CD14-positive monocyte (primary cell): ENCODE measurements at places on chromosomes 3 and 15. TPM values are rescaled to one million over a fixed set of nuclear protein-coding genes. Genes with fewer than 3 reads are reported as not detected.

The TNIK gene
- polyA plus RNA-seq: 0.36 TPM

DNA sequence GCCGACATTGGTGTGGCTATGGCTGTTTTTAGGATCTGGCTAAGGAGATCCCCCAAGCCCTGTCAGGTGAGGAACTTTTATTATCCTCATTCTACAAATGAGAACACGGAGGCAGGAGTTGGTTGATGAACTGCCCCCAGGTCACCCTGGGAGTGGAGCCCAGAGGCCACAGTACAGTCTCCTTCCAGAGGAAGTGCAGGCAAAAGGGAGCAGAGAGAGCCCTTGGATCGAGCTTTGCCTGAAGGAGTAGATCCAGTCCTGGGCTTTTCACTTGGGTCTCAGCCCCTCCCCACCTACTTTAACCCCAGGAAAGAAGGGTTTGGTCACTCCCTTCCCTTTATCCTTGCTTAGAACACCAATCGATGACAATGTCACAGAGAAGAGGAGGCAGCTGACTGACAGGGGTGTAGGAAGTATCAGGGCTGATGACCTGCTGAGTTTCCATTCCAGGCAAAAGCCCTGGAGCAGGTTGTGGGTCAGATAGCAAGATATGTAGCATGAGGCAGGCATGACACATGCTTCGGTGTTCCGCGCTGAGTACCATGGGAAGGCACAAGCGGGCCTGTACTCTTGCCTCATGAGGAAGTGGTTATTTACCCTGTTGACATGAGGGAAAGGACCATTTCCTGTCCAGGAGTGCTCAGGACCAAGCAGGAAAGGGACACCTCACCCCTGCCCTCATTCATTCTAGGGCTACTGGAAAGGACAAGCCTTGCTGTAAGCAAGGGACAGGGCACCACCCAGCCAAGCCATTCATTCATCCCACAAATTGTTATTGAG, 5.8 kb upstream of the PLA2G4D start:
- H3K4me1 ChIP-seq: peaks cover 27% of the 10 kb centered on the region
- H3K27me3 ChIP-seq: no peaks in the 10 kb centered on the region
- no peaks in the 10 kb centered on the region for H3K36me3 ChIP-seq
- H3K27ac ChIP-seq: peak overlapping the region; percentile 37

DNA sequence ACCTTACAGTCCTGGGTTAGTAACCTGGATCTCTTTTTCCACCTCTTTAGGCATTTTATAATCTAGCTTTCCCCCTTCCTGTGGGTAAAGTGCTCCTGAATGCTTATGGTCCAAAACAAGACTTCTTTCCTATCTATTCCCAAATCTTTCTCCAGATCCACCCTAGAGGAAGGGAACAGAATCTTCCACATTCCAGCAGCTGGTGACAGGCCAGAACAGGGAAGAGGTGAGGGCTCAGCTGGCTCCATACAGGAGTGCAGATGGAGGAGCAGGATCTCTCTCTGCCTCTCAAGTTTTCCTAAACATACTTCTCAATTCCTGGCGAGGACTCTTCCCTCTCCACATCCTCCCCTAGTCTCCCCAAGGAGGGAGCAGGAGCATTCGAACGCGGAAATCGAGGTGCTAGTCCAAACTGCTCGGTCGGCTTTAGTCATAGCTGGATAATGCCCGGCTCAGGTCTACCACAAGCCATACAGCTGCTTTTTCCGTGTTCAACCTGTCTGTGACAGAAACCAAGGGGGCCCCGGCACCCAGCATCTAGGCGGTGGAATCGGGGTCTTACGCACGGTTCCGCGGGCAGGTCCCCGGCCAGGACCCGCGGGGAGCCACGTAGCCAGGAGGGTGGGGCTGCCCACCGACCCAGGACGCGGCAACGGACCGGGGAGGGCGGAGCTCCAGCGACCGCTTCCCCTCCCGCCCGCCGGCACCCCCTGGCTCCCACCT, 4.0 kb downstream of the RASSF1 start:
- DNase-seq: no peak
- peak overlapping the region; percentile 84 for H3K27ac ChIP-seq
- peak overlapping the region; percentile 50 for H3K4me3 ChIP-seq
- peaks cover 21% of the 10 kb centered on the region for H3K36me3 ChIP-seq
- H3K4me1 ChIP-seq: peaks cover 64% of the 10 kb centered on the region

The CCDC80 gene
- 0.05 TPM for polyA plus RNA-seq

DNA sequence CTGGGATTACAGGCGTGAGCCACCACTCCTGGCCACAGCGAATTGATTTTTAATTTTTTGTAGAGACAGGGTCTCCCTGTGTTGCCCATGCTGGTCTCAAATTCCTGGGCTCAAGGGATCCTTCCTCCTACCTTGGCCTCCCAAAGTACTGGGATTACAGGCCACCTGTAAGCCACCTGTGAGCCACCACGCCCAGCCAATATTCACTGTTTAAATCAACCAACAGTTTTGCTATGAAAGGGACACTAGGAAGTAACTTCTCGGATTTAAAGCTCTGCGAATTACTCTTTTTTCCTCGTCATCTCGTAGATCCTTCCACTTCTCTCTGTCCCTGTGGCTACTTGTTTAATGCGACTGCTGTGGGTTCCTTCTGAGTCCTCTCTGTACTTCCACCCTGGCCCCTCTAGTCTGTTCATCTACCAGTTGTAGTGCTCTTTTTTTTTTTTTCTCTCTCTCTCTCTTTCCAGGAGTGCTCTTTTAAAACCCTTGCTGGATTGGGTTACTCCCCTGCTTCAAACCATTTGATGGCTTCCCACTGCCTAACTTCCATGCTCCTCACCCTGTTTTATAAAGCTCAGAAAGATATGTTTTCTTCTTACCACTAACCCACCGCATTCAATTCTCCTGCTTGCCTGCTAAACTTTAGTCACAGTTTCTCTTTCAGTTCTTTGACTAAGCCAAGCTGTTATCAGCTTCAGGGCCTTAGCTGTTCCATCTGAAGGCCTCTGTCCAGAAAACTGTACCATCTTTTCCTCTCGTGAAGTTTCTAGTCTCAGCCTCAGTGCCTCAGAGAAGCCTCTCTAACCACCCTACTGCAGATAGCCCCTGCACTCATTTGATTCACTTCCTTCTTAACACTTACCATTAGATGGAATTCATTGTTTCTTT, 12.4 kb downstream of the RTF1 start:
- no peaks in the 10 kb centered on the region for H3K4me1 ChIP-seq
- no peak overlapping the region for H3K27ac ChIP-seq
- DNase-seq: no peak
- H3K4me3 ChIP-seq: no peak overlapping the region
- H3K27me3 ChIP-seq: no peaks in the 10 kb centered on the region
- H3K36me3 ChIP-seq: peaks cover 11% of the 10 kb centered on the region

DNA sequence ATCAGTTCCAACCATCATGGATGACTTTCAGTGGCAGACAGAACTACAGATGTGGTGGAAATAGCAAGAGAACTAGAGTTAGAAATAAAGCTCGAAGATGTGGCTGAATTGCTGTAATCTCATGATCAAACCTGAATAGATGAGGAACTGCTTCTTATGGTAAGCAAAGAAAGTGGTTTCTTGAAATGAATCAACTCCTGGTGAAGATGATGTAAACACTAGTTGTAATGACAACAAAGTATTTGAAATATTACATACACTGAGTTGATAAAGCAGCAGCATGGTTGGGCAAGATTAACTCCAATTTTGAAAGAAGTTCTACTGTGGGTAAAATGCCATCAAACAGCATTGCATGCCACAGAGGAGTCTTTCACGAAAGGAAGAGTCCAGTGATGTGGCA, 131.7 kb upstream of the FAM3D start:
- no peak for DNase-seq
- H3K4me3 ChIP-seq: no peak overlapping the region
- no peak overlapping the region for H3K27ac ChIP-seq
- H3K36me3 ChIP-seq: no peaks in the 10 kb centered on the region
- no peaks in the 10 kb centered on the region for H3K4me1 ChIP-seq

The DNAJB8 gene
- polyA plus RNA-seq: not detected

DNA sequence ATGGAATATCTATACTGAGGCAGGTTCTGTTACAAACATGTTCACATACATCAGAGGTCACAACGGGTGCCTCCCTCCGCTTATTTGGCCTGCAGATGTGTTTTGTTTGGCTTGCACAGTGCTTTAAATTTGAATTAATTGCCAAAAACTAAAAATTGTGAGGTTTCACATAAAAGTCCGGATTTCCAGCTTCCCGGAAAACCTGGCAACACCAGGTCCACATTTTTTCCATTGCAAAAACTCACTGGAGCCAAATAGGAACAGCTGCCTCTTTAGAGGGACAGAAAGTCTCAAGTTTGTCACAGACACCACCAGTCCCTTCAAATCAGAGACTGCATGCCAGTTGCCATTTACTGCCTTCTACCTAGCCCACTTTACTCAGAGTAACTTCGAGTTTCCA, 205.9 kb upstream of the MDFIC2 start:
- DNase-seq: no peak
- H3K27me3 ChIP-seq: no peaks in the 10 kb centered on the region
- H3K36me3 ChIP-seq: no peaks in the 10 kb centered on the region
- no peak overlapping the region for H3K27ac ChIP-seq
- no peak overlapping the region for H3K4me3 ChIP-seq

GRCh38 chr3:32542807-32543206, 27.9 kb downstream of the DYNC1LI1 start:
- H3K4me1 ChIP-seq: no peaks in the 10 kb centered on the region
- peaks cover 57% of the 10 kb centered on the region for H3K36me3 ChIP-seq
- DNase-seq: no peak
- H3K27me3 ChIP-seq: no peaks in the 10 kb centered on the region

The TMCO5A gene
- polyA plus RNA-seq: not detected in 2 replicates

GRCh38 chr15:88401996-88402656, 65.1 kb downstream of the MRPL46 start:
- no peaks in the 10 kb centered on the region for H3K36me3 ChIP-seq
- no peak overlapping the region for H3K4me3 ChIP-seq
- H3K4me1 ChIP-seq: no peaks in the 10 kb centered on the region
- H3K27me3 ChIP-seq: no peaks in the 10 kb centered on the region

The EXD1 gene
- 0.04 TPM in 1 of 2 replicates, not detected in the other for polyA plus RNA-seq

The GPX1 gene
- 1,287 and 2,346 TPM in 2 replicates for polyA plus RNA-seq

The LHFPL4 gene
- not detected for polyA plus RNA-seq

The ADCY5 gene
- polyA plus RNA-seq: not detected in 2 replicates

The IQCF5 gene
- polyA plus RNA-seq: not detected in 2 replicates

- no peaks in the 10 kb centered on the region for H3K4me1 ChIP-seq
- no peaks in the 10 kb centered on the region for H3K27me3 ChIP-seq
- no peak overlapping the region for H3K27ac ChIP-seq
- DNase-seq: no peak
- no peak overlapping the region for H3K4me3 ChIP-seq
Measured at GRCh38 chr15:48388016-48388851, 57.0 kb downstream of the DUT start.

The TMEM42 gene
- polyA plus RNA-seq: 27.5 TPM

GRCh38 chr3:123765475-123766128, 118.5 kb downstream of the MYLK start:
- no peaks in the 10 kb centered on the region for H3K4me1 ChIP-seq
- no peak overlapping the region for H3K4me3 ChIP-seq
- no peak overlapping the region for H3K27ac ChIP-seq
- DNase-seq: no peak
- no peaks in the 10 kb centered on the region for H3K36me3 ChIP-seq

The GOLGA6L25 gene
- polyA plus RNA-seq: not detected

GRCh38 chr15:52540374-52541012, 11.8 kb upstream of the MYO5A start:
- H3K27ac ChIP-seq: no peak overlapping the region
- no peaks in the 10 kb centered on the region for H3K36me3 ChIP-seq
- H3K4me1 ChIP-seq: peaks cover 10% of the 10 kb centered on the region
- no peak for DNase-seq

The IL16 gene
- 95.1 TPM for polyA plus RNA-seq

DNA sequence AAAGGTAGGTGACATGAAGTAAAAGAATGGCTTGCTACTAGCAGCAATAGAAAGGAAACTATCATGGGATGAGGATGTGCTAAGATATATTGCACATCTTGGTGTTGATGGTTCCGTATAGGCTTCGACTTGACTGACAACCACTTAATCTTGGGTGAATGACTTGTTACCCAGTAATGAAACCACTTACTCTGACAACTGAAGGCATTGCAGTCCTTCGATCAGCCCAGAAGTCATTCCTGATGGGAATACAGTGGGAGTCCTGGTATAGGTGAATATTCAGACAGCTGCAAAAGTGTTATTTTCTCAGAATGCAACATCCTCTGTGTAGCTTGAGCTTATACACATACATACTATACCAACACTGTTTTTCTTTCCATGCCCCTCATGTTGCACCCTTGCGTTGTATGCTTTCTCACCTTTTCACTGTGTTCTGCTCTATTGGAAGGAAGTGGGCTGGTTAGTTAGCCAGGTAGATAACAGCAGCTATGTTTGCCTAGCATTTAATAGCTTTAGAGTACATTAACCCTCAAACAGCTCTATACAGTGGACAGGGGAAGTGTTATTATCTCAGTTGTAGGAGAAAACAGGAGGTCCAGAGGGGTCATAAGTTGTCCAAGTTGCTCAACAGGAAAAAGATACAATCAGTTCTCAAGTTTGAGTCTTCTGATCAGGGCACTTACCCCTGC, 376.5 kb downstream of the MFSD1 start:
- H3K36me3 ChIP-seq: no peaks in the 10 kb centered on the region
- H3K4me1 ChIP-seq: no peaks in the 10 kb centered on the region
- no peak overlapping the region for H3K27ac ChIP-seq
- H3K4me3 ChIP-seq: no peak overlapping the region
- H3K27me3 ChIP-seq: no peaks in the 10 kb centered on the region
- DNase-seq: no peak
